ENCODE measurements at places on chromosomes 5 and 9. TPM values are rescaled to one million over a fixed set of nuclear protein-coding genes. Genes with fewer than 3 reads are reported as not detected.

PKD2L2 gene
- not detected for total RNA-seq

DNA sequence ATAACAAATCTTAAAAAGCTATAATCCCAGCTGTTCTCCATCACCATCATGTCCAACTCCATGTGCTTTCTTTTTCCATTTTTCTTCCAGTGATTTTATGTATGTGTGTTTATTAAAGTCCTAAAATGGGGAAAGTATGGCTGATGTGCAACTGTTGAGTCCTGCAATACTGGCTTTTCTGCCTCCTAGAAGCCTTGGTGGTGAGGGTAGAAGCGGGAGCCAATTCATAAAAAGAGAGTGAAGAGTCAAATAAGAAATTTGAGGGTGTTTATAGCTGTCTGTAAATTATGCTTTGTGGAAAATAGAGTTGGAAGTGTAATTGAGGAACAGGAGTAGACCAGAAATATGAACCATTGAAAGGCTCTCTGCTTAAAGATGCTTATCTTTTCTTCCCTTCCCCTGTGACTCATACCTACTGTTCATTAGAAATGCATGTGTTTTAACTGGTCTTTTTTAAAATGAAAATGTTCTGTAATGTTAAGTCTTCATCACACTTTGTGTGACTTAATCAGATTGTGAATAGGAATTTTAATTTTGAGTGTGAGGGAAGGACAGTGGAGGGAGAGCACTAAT lies 80.1 kb downstream of the ZCCHC7 start:
- DNase-seq: peak; percentile 42

ZNF658 gene
- 5.9 TPM for total RNA-seq

DNA sequence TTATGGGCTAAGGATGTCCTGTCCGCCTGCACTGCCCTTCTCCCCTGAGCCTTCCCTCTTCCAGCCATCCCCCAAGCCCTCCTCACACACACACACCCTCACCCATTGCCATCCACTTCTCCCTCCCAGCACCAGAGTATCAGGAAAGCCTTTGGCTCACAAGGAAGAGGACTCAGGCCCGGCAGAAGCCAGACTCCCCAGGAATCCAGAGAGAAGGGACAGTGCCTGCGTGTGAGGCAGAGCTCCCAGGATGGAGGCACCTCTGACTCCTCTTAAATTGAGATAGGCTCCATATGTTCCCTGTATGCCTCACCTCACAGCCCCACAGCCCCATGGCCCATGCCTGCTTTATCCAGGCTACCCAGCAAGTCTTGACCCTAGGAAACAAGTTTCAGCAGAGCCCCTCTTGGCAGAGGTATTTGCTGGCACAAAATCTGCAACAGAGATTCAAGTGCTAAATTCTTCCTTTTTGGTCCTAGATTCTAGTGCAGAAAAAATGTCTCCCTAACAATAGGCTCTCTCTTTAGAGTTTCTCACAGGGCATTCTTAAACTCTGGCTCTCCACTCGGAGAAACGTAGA lies 761 bp downstream of the IL17B start:
- DNase-seq: peak; percentile 68

- no peak for DNase-seq
Observed at GRCh38 chr5:94776167-94776566, 157.7 kb downstream of the SLF1 start.

GRCh38 chr5:168916852-168917251 lies 337.7 kb upstream of the PANK3 start:
- peak; percentile 67 for DNase-seq

DNA sequence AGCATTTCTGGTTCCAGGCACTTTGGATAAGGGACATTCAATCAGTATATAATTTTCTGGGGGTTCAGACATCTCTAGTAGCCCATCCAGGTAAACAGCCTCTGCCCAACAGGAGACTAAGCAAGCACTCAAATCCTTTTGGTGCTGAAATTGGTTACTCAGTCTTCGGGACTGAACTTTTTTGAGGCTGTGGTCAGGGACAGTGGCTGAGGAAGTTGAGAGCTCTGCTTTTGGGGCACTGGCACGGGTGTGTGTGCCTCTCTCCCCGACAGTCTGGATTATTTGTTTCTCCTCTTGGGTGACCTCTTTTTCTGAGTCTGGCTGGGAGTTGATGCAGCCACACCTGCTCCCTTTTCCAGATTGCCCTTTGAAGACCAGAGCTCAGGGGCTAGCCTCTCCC lies 47.6 kb downstream of the ACER2 start:
- no peak for DNase-seq

UBAP1 gene
- 37.6 TPM for total RNA-seq

Data from bronchial epithelial cell (primary cell).